ENCODE measurements at places on chromosomes 16 and 17.
A peak's percentile ranks its signal among the peaks of the same experiment; 100 is the strongest.

GRCh38 chr16:7420079-7420478 is 87.4 kb downstream of the RBFOX1 start:
- DNase-seq: no peak

DNA sequence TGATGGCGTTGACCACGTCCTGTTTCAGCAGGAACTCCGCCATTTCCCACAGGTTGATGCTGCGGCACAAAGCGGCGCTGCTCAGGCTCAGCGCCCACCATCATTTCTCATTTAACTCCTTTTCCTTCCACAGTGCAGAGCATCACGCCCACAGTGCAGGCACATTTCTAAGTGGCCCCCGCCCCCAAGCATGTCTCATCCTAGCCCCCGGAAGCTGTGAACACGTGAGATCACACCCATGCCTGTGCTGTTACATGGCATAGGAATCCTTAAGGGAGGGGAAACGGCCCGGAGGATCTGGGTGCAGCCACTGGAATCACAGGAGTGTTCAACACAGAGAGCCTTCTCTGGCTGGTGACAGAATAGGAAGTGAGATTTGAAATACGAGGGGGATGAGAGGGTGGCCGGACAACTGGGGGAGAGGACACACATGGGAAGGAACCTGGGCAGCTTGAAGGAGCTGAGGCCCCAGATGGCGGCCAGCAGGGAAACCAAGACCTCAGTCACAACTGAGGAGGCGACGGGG is 4.7 kb downstream of the NAGPA start:
- DNase-seq: no peak

DNA sequence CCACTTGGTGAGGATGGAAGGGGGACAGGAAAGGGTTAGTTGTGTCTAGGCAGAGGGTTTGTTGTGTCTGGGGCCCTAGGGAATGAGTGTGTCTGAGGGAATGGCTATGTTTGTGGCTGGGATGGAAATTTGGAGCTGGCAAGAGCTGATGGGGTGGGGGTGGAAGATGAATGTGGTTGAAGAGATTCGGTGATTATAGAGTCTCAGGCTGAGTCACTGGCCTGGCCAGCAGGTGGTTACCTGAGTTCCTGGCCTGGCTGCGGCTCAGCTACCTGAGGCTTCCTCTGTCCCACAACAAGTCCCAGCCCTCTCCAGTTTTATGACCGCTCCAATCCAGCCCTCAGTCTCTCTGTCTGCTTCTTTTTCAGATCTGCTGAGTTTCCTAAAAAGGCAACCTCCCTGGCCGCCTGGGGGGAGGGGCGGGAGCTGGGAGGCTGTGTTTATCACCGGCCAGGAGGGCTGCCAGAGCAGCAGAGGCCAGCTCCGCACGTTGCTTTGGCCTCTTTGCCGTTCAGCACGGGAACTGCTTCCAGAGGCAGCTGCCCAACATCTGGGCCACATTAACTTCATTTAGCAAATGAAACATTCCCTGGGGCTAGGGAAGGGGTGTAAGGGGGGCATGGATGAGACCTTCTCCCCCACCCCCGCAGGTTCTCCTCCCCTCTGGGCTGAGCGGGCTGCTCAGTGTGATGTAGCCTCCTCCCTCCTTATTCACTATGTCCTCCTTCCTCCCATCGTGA is 21.8 kb downstream of the ITGB3 start:
- no peak for DNase-seq

GRCh38 chr17:4110152-4110551 is 32.7 kb downstream of the ZZEF1 start:
- DNase-seq: no peak

DNA sequence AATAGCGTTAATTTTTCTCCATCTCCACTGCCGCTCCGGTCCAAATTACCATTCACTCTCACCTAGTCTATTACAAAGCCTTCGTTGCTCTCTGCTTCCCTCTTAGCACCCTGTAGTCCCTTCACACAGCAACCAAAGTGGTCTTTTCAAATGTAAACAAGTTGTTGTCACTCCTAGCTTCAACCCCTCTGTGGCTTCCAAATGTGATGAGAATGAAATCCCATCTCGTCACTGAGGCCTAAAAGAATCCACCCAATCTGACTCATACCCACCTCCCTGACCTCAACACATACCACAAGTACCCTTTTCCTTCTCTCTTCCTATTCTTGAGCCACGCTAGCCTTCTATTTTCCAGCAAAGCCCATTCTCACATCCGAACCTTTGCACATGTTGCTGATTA is 2.2 kb upstream of the PELP1 start:
- no peak for DNase-seq

DNA sequence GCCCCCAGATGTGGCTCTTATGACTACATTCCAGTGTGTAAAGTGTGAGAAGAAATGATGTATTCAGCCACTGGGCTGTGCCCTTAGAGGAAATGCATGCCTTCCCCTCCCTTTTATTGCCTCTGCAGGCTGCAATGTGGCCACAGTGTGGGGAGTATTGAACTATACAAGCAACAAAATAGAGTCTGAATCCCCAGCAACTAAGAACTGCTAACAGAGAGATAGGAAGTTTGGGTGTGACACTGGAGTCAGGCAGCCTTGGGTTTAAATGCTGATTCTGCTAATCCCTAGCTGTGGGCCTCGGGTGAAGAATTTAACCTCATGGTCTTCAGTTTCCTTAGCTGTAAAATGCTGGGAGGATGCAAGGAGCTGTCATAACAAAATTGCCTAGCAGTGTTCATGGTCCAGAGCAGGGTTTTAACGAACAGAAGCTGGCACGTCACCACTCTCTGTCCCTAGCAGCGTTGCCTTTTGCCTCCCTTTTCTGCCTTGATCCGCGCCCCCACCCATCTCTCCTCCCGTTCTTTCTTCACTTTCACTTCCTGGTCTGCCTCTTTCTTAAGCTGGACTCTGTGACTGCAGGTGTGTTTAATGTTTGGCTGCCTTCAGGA is 50.3 kb downstream of the KPNA2 start:
- no peak for DNase-seq

GRCh38 chr17:69962436-69962995 is 112.5 kb upstream of the KCNJ16 start:
- no peak for DNase-seq

DNA sequence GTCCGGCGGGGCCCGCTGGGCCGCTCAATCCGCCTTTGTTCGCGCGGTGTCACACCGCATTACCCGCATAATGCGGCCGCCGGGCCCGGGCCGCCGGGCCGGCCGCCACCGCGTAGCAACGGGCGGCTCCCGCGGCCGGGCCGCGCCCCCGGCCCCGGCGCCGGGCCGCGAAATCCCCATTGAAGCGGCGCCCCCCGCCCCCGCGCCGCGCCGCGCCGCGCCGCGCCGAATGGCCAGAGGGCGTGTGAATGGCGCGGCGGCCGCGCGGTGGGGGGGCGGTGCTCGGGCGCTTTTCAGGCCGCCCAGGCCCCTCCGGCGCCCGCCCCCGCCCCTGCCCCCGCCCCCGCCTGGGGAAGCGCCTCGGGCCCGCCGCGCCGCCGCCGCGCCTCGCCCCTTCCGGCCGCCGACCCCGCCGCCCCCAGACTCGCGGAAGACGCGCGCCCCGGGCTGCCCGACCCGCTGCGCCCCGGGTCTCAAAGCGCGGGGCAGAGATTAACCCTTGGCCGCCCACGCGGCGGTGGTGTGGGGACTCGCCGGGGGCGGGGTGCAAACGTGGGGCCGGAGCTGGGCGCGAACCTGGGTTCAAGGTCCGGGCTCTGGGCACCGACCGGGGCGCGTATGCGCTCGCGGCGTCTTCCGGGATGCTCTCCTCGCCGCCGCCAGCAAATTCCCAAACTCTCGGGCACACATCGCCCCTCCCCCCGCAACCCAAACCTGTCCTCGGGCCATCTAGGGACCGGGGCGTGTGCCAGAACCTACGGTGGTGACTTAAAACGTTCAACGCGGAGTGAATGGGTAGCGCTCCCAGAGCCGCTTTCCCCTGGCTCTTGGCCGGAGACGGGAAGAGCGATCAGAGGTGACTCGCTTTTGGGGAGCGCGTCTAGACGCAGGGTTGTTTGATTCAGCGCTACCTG is 46.7 kb downstream of the WNT3 start:
- peak; percentile 37 for DNase-seq

- no peak for DNase-seq
Observed at GRCh38 chr17:32386844-32387243, 36.9 kb downstream of the ZNF207 start.

GRCh38 chr17:17119533-17119932 is 77.3 kb downstream of the MPRIP start:
- DNase-seq: no peak

DNA sequence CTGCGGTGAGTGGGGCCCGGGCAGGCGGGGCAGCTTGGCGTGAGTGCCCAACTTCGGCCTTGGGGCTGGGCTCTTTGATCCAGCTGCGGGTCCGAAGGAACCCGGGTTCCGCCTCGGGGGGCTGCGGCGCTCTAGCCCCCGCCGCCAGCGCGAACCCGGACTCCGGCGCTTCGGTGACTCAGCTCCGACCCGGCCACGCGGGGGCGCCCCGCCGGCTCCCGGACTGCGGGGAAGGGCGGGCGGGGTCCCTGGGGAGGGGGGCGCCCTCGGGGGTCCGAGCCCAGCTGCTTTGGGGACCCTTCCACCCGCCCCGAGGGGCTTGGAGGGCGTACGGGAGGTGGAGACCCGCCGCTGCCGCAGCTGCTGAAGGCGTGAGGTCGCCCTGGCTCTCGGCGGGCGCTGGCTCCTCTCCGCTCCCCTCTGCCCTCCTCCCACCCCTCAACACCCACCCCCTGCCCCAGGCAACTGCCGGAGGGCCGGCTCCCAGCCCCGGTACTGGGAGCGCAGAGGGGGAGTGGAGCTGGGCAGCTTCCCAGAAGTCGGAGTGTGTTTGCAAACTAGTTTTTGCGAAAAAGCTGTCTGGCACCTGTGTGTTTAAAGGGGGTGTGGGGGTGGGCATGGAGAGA is 516 bp downstream of the CPNE2 start:
- DNase-seq: peak; percentile 33

GRCh38 chr17:34408439-34408838 is 45.4 kb upstream of the CCL1 start:
- DNase-seq: no peak

- no peak for DNase-seq
Observed at GRCh38 chr16:53817117-53817755, 113.3 kb downstream of the FTO start.

DNA sequence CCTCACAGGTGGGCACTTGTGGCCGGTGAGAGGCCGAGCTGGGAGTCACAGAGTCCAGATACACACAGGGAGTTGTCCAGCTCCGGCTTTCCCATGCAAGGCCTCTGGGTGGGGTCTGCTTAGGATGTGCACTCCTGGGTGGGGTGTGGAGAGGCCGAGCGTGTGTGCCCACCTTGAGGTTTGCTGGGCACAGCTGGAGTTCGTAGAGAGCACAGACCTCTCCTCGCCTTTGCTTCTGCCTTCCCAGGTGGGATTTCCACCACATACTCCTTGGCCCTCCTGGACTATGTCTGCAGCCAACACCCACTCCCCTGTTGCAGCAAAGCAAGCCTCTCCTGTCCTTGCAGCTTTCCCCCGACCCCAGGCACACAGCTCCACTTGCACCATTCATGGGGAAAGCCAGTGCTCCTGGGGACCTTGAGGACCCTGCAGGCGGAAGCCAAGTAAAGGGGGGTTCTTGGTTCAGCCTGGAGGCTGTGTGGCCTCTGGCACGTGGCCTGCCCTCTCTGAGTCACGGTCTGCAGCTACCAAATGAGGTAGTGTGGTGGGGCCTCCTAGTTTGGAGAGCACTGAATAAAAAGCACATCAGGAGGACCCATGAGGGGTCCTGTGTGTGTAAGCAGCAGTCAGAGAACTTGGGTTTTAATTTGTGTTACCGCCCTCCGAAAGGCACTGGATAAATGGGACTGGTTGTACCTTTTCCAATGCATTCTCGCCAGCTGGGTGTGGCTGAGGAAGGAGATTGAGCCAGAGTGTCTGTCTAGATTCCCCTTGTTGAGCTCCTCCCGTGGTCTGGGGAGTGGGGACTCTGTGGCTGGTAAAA is 31.5 kb downstream of the MPRIP start:
- no peak for DNase-seq

DNA sequence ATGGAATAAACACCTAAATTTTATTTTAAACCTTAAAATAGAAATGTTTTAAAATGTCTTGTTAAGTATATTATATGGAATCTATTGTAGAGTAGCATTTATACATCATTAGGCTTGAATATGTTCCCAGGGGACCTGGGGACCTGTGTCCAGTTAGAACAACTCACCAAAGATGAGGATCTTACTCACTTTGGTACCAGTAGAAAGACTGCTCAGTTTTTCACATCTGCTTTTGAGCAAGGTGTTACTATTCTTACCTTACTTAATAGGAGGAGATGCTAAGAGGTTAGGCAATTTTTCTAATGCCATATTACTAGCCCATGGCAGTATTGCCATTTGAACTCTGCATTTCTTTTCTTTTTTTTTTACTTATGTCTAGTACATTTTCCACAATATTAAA is 14.7 kb downstream of the STXBP4 start:
- no peak for DNase-seq

- DNase-seq: peak; percentile 95
Observed at GRCh38 chr16:10918294-10919002, 23.8 kb downstream of the DEXI start.

DNA sequence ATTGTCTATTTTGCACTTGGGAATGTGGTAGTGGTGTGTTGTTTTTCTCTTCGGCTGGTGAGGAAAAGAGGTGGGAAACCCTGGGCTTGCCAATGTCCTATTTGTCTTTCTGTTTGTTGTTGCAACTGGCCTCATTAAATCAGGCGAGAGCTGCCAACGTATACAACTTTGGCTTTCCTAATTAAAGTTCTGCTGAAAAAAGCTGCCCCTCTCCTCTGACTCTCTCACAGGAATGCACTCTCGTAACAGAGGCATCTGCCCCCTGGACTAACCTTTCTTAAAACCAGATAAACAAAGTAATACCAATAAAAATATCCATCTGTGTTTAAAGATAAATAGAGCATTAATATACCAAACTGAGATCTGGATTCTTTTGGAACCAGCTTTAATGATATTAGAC is 7.8 kb downstream of the CDRT15 start:
- DNase-seq: no peak

DNA sequence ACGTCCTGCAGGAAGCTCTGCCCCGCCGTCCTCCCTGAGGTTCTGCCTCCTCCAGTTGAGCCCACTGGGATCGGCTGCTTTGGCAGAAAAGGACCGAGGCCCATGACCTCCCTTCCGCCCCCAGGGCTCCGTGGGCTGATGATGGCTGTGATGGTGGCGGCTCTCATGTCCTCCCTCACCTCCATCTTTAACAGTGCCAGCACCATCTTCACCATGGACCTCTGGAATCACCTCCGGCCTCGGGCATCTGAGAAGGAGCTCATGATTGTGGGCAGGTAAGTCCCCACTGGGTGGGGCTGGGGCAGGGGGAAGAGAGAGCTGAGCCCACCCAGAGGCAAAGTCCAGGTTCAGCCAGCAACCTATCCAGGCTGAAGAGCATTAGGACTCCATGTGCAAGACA is 61.1 kb downstream of the SLC5A11 start:
- no peak for DNase-seq

- DNase-seq: no peak
Observed at GRCh38 chr17:13594310-13594709, 7.4 kb downstream of the HS3ST3A1 start.

DNA sequence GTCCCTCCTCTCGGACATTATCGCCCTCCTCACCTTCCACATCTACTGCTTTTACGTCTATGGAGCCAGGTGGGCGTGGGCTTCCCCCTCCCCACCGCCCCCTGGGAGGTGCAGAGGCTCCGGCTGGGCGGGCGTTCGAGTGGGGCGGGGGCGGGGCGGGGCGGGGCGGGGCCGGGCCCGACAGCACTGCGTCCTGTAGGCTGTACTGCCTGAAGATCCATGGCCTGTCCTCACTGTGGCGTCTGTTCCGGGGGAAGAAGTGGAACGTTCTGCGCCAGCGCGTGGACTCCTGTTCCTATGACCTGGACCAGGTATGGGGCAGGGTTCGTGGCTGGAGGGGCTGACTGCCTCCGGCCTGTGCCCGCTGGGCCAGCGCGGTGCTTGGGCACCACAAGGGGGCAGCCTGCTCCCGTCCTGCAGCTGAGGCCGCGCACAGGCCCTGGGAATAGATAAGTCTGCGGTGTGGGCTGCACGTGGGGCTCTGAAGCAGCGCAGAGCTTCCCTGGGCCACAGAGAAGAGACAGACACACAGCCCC is 9.2 kb downstream of the PIGQ start:
- peak; percentile 68 for DNase-seq
